AG09309 (cell line): ENCODE measurements at places on chromosomes 12 and 14.

DNA sequence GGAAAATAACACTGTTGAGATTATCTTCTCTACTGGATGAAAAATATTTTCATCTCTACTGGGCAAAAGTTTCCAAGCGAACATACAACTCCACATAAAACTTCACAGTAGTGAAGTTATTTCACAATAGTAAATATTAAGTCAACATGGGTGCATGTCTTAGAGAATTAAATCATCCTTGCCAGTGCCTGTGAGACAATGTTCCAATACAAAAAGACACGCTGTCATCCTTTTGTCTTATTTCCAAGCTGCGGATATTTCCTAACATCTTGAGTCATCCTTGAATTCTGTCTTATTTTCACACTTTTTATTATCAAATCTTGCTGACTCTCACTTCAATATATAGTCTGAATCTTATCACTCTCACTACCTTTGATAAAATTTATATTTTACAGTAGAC is 142.9 kb upstream of the KITLG start:
- peak; percentile 70 for DNase-seq

- DNase-seq: no peak
Observed at GRCh38 chr14:23929136-23929535, 24.4 kb upstream of the DHRS4 start.

GRCh38 chr14:45140661-45141187 is 5.0 kb downstream of the FANCM start:
- no peak for DNase-seq

DNA sequence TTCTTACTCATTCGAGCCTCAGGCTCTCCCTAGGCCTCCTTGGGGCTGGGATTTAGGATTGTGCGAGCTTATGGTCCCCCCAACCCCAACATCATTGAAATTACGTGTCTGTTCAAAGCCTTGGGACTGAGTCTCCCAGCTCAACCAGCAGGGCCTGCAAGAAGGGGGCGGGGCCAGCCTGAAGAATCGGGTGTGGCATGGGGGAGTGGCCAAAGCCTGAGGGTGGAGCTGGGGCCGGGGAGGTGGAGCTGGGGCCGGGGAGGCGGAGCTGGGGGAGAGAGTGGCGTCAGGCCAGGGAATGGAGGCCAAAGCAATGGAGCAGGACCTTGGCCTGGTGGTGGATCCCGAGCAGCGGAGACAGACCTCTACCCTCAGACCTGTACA is 24.3 kb upstream of the HSPB8 start:
- no peak for DNase-seq

DNA sequence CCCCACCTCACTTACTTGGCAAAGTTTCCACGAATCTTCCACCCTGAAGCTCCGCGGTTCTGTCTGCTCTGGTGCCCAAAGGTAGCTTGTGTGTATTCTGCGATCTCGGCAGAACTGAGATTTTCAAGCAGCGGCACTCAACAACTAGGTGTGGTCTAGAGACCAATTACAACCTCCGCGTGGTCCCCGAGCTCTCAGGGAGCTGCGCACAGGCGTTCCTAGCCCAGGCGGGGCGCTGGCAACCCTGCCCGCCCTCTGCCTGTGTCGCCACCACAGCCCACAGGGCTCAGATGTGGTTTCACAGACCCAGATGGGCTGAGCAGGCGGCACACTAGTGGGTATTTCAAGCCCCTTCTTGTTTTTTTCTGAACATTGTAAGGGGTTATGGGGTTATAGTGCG is 1.5 kb upstream of the DIABLO start:
- no peak for DNase-seq

DNA sequence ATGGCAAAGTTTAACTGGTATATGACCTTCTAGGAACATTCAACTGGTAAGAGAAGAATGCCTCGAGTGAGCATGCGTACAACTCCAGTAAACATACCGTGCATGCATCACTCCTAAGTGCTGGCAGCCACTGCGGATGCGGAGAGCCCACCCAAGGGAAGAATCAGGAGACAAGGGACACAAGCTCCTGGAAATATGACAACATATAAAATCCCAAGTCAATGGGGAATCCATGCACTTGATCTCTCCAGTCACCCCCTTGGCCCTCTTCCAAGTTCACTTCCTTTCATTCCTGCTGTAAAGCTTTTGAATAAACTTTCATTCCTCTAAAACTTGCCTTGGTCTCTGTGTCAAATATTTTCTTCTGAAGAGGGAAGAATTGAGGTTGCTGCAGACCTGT is 168.7 kb upstream of the TMCC3 start:
- DNase-seq: no peak

DNA sequence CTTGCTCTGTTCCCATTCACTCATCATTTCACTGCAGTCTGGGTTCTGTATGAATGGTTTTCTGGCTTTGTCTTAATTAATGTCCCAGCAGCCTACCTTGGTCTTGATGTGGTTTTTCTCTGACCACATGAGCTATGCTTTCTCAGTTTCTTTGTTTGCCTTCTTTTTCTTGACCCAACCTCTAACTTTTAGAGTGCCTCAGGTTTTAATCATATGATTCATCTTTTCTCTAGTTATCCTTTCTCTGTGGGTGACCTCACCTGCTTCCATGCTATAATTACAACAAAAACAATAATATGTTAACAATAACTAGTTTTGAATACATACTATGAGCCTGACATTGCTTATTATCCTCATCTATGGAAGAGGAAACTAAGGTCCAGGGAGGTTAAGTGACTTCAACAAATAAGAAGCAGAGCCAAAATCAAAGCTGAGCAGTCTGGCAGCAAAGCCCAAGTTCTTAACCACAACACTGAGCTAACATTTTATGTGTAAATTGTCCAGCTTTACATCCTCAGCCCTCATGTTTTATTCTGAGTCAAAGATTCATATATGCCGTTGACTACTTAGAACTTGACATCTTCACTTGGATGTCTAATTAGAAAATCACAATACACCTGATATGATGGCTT is 4.7 kb upstream of the EPYC start:
- DNase-seq: no peak

- DNase-seq: no peak
Observed at GRCh38 chr14:90602088-90602687, 205.4 kb downstream of the CALM1 start.

DNA sequence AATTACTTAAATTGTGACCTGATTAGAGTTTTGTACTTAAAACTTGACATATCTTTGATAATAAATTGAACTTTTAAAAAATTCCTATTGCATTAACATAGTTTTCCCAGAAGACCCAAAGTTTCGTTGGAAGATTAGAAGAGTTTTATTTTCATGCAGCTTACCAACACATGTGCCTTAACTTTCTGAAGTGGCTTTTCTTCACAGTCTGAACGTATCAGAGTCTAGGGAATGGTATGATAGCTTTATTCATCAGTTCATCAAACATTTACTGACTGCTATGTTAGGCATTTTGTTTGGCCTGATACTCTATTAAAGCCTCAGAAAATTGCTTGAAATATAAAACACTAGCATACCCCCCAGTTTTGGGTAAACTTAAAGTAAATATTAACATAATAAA is 65.2 kb downstream of the MARK3 start:
- DNase-seq: no peak

- DNase-seq: peak; percentile 38
Observed at GRCh38 chr14:76050797-76051392, 65.3 kb downstream of the IFT43 start.

DNA sequence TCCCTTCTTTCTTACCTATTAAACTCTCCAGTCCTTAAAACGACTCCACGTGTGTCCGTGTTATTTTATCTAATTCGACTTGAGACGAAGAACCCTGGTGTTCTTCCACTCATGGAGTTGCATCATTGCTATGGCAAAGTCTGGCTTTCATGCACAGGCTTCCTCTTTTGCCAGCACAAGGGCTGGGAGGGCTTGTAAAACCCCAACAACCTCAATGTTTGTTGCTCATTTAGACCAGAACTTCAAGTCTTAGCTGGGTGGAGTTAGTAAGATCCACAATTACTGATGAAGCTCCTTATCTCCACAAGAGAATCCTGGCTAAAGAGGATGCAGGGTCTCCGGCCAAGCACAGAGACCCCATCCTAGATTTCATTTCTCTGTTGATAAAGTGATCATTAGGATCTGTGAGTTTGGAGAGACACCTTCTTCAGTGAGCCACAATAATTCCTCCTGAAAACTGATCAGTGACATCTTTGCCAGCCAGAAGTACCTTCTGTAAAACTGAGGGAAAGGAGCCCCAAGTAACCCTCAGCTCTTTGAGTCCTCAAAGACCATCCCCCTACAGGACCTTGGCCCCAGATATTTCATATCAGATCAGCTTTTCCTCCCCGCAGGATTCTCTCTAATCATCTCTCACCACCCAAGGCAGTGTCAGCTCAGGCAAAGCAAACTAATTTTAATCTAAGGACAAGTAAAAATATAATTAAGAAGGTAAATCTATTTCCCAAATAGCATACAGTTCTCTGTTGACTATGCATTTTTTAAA is 514.6 kb downstream of the FUT8 start:
- DNase-seq: no peak

DNA sequence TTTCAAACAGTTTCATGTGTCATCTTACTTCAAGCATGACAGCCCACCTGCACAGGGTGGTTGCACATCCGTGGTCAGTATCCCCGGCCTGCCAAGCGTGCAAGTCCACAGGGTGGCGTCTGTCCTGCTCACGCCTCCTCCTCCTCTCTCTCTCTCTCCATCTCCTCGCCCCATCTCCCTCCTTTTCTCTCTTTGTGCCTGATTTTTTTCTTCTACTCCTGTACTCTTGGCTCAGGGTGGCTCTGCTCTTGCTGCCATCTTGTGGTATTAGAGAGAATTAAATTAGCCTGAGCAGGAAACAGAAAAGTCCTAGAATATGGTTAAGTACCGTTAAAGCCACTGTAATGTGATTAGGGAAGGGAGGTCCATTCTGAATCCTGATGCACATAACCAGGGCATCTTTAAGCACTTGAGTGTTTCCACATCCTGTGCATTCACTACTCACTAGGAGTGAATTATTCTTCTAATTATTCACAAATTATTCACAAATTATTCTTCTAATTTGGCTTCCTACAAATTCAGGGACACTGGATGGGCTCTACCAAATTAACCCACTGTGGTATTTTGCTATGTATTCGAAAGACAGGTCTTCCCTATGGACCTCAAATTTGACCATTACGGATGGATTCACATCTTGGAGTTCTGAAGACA is 25.5 kb upstream of the DTX1 start:
- peak; percentile 31 for DNase-seq

GRCh38 chr14:105746124-105746514 is 219.7 kb downstream of the TMEM121 start:
- no peak for DNase-seq

DNA sequence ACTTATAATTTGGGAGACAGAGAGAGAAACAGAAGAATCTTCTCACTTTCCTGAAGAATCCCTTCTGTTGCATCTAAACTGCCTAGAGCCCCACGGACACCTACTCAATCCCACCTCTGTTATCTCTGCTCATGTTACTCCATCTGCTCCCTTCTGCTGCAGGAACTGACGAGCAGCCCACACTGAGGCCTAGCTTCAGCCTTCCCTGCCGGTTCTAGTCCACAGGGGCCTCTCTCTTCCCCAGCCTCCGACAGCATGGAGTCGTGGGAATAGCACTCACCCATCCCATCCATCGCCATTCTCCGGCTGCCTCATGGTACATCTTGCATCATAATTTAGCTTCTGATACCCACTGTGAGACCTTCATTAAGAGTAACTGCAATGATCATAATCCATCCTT is 4.0 kb downstream of the RAB15 start:
- DNase-seq: no peak
